ENCODE measurements at places on chromosomes 12 and 14. TPM values are rescaled to one million over a fixed set of nuclear protein-coding genes. Genes with fewer than 3 reads are reported as not detected.

The SIRT4 gene
- 1.4 TPM for polyA plus RNA-seq

The ZDHHC22 gene
- not detected for polyA plus RNA-seq

The FAM216A gene
- 10.1 TPM for polyA plus RNA-seq

The DHRS2 gene
- polyA plus RNA-seq, result 13.7 TPM

The P2RX7 gene
- 1.8 TPM for polyA plus RNA-seq

The NR1H4 gene
- 0.18 TPM for polyA plus RNA-seq

The TSPAN11 gene
- 0.67 TPM for polyA plus RNA-seq

The NXPH4 gene
- 0.15 TPM for polyA plus RNA-seq

GRCh38 chr12:58629376-58629775 is 290.9 kb downstream of the LRIG3 start:
- no peak for DNase-seq

- DNase-seq, result no peak
Observed at GRCh38 chr12:12542964-12543363, 19.7 kb downstream of the DUSP16 start.

DNA sequence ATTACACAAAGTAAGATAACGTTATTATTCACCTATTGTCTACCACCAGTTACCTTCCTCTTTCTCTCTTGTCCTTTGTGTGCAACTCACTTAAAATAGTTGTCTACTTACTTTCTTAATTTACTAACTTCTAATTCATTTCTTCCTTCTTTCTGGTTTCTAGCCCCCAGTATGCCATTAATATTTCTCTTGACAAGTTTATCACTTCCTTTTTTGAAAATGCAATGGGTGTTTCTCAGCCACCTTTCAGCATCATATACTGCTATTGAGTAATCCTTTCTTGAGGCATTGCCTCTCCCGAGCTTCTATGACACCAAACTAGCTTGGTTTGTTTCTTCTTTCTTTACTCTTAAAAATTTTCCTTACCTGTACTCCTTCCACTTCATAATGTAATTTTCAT is 633.6 kb downstream of the TMTC2 start:
- no peak for DNase-seq

GRCh38 chr12:79934281-79935020 is 446 bp downstream of the PPP1R12A start:
- DNase-seq, result peak; percentile 94

- no peak for DNase-seq
Observed at GRCh38 chr12:113295886-113296556, 38.9 kb downstream of the SLC8B1 start.

DNA sequence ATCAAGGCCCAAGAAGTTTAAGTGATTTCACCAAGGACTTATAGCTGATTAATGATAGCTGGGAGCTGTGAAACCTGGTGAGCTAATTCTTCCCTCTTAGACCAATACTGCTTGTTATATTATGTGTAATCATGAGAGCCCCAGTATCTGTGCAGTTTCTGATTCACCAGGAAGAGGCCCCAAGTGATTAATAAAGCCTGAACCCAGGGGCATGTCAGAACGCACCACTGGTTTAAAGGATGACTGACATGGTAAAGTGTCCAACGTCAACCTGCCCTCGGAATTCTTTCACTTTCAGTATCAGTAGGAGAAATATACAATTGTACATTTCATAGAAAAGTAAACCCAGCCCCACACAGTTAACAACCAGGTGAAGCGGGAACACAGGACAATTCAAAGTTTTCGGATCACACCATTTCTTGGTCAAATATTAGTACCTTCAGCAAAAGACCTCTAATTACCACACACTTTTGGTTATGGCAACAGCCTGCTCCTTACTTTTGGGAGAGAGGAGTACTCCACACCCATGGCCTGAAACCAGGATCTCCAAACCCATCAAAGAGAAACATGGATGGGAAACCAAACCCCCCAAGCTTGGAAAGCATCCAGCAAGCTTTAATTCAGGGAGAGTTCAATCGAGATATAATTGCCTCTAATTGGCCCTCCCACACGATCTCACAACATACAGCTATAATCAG is 28.5 kb downstream of the TMCC3 start:
- no peak for DNase-seq

DNA sequence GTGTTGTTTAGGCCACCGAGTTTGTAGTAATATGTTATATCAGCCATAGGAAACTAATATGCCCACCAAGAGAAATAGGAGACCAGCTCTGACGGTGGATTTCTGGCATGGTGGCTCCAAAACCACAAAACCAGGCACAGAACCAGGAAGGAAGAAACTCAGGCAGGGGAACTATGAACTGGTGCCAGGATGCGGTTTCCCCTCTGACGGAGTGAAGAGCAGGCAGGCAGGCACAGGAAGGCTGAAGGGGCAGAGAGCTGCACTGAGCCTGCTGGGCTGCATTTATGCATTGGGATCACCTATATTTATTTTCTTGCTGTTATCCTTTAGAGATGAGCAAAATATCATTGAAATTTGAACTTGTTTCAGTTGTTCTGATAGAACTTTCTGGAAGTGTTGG is 479.4 kb downstream of the VRK1 start:
- no peak for DNase-seq

DNA sequence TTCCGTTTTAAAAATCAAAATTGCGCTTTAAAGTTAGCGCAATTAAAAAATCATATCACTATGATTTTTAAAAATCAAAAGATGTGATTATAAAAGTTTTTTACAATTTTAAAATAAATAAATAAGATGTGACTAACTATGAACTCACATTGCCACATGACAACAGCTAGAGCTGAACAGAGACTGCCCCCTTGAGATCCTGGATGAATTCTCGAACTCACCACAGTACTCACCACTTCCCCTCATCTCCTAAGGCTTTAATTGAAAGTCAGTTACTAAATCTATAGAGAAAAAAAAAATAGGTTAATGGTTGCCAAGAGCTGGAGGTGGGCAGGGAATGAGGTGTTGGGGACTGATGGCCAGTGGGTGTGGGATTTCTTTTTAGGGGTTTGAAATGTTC is 384.2 kb downstream of the ZFP36L1 start:
- DNase-seq, result no peak

DNA sequence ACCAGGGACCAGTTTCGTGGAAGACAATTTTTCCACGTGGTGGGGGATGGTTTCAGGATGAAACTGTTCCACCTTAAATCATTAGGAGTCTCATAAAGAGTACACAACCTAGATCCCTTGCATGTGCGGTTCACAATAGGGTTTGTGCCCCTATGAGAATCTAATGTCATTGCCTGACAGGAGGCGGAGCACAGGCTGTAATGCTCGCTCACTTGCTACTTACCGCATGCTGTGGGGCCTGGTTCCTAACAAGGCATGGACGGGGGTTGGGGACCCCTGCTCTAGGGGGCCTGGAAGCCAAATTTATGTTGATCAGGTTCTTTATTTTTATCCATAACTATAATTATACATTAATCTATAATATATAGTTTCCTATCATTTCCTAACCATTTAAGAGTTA is 315.3 kb downstream of the MED13L start:
- DNase-seq, result no peak

GRCh38 chr12:29783773-29784666 is at the start of gene TMTC1:
Gene TMTC1, minus strand, starts transcription at chr12:29783942. Its CDS starts 191 bp downstream, at chr12:29783751.
- DNase-seq, result peak; percentile 82

GRCh38 chr14:71208702-71209357 is 301.6 kb downstream of the PCNX1 start:
- DNase-seq, result no peak

- DNase-seq, result no peak
Observed at GRCh38 chr12:90938451-90938850, 16.5 kb downstream of the CCER1 start.

DNA sequence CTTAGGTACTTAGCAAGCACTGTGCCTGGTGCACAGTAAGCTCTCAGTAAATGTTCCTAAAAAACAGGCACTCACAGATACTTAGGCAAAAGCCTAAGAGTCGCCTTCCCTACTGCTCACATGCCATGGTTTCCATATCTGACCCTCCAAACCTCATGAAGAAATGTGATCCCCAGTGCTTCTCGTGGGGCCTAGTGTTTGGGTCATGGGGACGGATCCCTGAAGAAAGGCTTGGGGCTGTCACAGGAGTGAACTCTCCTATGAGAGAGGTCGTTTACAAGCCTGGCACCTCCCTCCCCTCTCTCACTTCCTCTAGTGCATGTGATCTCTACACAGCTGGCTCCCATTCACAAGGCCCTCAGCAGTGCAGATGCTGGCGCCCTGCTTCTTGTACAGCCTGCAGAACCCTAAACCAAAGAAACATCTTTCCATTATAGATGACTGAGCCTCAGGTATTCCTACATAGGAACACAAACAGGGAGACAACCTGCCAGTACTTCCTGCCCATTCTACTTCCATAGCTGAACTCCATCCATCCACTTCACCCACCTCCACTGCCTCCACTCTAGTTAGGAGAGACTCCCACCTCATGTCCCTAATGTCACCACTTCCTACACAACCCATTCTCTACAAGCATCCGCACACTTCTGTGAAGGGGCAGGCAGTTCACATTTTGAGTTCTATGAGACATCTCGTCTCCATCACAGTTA is 2.9 kb downstream of the SLC15A4 start:
- peak; percentile 90 for DNase-seq

DNA sequence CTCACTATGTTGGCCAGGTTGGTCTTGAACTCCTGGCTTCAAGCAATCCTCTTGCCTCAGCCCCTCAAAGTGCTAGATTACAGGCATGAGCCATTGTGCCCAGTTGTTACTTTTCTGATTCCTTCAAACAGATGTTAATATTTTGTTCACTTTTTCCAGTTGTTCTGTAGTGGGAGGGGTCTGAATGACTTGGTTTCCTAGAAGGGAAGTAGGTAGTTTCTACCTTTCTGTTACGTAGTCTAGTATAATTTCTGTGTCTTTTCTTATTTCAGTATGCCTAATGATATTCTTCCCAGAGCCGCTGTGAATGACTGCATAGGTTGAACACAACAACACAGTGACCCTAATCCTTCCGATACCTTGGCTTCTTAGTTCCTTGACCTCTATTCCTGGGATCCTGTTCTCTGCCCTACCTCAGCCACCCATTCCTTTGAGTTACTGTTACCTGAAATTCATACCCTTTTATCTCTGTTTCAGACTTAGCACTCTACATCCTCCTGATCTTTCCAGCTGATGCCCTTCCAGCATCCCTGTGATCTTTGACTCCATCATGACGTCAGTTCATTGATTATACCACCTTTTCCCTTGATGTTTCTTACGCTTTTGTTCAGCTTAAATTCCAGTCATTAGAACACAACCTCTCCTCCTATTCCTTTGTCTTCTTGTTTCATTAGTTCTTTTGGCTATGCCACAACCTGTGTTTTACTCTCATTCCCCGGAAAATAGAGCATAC is 33.3 kb downstream of the RCOR1 start:
- no peak for DNase-seq

DNA sequence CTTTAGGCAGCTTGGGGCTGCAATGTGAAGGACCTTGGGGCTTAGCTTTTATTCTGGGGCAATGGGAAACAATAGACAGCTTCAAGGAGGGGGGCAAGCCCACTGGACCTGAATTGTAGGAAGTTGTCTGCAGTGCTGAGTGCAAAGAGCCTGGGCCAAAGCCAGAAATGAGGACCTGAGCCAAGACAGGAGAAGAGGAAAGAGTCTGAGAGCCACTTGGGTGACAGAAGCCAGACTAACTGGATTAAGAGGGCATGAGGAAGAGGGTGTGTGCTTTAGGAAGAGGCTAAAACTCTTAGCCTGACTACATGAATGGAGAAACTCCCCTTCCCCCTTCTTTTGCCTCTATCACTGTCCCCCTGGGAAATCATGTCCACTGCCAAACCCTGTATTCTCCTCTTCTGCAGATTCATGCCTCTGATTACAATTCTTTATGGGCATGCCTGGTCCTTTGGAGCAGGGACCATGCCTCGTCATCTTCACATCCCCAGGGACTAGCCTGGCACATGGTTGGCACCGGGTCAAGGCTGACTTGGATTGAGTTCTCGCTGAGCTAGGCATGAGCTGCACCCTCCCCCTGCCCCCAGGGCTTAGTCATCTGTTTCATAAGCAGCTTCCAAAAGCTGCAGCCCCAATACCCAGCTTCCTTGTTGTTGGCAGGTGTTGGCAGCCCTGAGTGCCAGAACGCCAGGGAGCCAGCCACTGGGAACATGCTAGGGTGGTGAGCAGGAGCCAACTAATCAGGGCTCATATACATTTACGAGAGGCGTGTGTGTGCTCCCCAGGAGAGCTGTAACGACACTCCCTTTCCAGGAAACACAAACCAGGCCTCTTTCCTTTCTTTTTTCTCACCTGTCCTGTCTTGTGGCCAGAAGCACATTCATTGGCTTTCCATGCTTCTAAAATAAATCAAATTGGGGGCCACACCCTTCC is 27.7 kb upstream of the JDP2 start:
- peak; percentile 77 for DNase-seq

DNA sequence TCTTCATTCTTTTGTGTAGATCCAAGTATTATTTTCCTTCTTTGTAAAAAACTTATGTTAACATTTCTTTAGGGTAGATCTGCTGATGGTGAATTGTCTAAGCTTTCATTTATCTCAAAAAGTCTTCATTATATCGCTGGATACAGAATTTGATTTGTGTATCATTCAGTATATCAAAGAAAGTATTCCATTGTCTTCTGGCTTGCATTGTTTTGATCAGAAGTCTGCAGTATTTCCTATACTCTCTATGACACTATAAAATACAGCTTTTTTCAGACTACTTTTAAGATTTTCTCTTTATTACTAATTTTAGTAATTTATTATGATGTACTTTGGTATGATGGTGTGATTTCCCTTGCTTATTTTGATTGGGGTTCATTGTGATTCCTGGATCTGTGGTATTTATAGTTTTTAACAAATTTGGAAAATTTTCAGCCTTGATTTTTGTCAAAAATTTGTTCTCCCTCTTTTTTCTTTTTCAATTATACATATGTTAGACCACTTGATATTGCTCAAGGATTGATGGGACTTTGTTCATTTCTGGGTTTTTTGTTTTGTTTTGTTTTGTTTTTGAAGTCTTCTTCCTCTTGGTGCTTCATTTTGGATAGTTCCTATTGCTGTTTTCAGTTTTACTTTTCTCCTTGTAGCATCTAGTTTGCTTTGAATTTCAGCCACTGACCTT is 176.5 kb downstream of the ZFP36L1 start:
- no peak for DNase-seq

DNA sequence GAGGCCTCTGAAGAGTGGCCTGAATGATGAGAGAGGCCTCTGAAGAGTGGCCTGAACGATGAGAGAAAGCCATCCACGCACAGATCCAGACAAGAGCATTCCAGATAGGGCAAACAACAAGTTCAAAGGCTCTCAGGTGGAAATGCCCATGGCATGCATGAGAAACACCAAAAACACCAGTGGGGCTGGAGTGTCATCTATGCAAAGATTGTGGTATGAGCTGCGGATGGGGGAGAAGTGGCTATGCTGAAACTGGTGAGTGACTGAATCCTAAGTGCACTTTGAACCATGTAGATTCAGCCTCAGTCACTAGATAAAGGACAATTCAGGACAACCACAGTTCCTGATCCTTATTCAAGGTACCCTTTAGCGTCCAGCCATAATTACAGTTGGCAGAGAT is 79.4 kb upstream of the GZMB start:
- DNase-seq, result no peak

- DNase-seq, result no peak
Observed at GRCh38 chr14:33555710-33556350, 395.0 kb downstream of the EGLN3 start.
